Activated CD8-positive, alpha-beta memory T cell treated with anti-CD3 and anti-CD28 coated beads for 24 hours (primary cell): ENCODE measurements at places on chromosomes 1 and 21.

- no peak for DNase-seq
Measured at GRCh38 chr1:236724506-236724905, 38.2 kb downstream of the ACTN2 start.

- no peak for DNase-seq
Measured at GRCh38 chr1:47434051-47434842, 3.6 kb upstream of the FOXD2 start.

DNA sequence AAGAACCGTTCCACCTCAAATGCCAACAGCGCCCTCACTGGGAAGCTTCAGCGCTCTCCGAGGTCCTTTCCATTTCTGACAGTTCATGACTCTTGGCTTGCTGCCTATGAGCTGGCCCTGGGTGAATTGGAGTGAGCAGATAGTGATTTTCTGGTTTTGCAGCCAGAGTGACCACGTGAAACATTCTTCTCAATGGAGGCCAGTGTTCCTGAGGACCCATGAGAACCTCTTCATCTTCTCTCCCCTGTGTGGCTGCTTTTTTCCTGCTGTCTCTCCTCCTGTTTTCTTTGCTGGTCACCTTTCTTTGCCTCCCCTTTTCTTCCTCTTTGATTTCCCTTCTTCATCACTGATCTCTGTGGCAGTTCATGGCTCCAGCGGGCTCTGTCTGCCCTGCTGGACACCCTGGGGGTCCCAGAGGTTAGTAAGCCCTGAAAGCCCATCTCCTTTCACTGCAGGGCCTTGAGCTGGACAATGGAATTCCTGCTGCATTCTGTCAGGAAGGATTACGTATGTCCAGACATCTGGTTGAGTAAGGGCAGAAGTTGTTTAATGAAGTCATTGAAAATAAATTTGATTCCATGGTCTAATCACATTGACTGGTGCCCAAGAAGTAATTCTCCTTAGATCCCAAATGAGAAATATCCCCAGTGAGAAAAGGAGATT is 29.9 kb downstream of the VASH2 start:
- no peak for DNase-seq

DNA sequence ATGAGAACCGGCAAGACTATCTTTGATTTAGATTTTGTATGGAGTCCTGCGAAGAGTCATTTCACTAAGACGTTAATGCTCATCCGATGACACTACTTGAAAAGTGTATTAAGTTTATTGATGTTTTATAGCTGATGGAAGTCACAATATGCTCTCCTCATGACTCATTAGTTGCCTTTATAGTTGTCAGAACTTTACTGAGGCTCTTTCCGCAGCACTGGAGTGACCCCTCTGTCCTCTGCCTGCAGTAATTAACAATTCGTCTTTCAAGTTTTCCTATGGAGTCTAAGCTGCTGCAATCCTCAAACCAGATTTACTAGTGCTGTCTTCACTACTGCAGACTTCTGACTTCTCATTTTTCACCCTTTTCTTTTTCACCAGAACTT is 853 bp downstream of the USP16 start:
- no peak for DNase-seq

DNA sequence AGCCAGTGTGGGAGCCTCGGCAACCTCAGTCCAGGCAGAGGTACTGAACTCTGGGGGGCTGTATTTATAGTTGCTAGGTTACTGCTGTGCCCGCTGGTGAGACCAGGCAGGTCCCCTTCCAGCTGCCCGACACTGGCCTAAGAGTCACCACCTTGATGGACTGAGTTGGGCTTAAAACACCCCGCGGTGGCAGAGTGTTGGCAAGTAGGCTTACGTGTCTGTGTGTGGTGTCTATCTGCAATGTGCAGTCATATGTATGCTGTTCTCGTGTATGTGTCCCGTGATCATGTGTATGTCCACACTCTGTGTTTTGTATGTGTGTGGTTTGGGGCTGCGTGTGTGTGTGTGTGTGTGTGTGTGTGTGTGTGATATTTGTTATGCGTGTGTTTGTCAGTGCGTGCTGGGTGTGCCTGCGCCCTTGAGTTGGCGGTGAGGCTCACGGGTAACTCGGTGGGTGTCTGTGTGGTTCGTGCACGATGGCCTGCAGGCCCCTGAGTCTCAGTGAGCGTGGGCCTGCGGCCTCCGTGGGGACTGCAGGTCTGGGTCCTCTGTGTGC is 65.5 kb downstream of the MEF2D start:
- DNase-seq: no peak

DNA sequence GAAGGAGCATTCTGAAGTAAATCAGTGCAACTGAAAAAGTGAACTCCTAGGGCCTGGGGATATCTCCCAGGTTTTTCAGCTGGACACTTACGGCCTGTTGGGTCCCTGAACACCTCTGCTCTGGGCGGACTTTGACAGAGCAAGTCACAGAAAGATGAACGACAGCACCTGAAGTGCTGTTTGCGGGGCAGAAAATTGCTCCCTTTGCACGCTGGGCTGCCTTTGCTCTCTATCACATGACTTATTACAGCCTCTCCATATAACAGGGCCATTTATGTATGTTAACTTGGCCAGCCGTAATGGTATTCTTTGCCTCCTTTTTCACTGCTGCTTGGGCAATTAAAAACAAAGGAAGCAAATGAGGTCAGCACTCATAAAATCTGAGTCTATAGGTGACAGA is 332.9 kb downstream of the BARHL2 start:
- DNase-seq: no peak

DNA sequence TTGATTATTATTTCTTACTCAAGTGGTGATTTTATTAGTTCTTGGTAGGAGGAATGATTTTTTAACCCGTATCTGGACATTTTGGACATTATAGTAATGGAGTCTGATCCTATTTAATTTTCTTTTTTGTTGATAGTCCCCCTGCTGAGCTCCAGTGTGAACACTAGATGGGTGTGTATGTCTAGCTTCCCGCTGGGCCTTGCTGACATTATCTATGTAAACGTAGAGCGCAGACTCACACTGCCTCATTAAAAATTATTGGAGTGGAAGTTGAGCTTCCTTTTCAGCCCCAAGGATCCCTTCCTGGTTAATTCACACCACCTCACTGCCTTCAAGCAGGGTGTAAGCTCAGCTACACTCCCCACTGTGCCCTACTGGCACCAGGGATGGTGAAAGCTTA is 467.6 kb upstream of the PKN2 start:
- DNase-seq: no peak

DNA sequence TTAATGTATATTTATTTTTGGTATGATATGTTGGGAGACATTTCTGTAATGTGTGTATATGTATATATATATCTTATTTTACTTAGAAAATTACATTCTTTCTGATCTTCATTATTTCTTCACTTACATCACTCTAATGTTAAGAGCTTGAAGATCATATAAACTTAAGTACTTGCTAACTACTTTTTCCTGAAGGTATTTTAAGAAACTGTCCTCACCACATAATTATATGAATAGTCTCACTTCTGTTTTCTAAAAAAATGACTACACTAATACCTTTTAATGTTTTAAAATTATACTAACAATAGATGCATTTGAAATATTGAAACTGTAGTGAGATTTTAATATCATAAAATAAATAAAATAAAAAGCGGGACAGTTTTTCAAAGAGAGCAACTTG is 377.1 kb downstream of the LRRIQ3 start:
- no peak for DNase-seq

- DNase-seq: no peak
Measured at GRCh38 chr1:228264090-228264829, 56.4 kb downstream of the OBSCN start.

DNA sequence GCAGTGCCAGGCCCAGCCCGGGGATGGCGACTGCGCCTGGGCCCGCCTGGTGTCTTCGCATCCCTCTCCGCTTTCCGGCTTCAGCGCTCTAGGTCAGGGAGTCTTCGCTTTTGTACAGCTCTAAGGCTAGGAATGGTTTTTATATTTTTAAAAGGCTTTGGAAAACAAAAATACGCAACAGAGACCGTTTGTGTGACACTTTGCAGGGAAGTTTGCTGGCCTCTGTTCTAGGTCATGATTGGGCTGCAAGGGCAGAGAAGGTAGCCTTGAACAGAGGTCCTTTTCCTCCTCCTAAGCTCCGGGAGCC is 719 bp downstream of the SOD1 start:
- no peak for DNase-seq

- no peak for DNase-seq
Measured at GRCh38 chr1:51627672-51628071, 10.8 kb downstream of the OSBPL9 start.

- DNase-seq: no peak
Measured at GRCh38 chr1:184437291-184437690, 50.5 kb downstream of the C1orf21 start.

GRCh38 chr1:33972676-33973395 is 109.0 kb downstream of the HMGB4 start:
- no peak for DNase-seq

DNA sequence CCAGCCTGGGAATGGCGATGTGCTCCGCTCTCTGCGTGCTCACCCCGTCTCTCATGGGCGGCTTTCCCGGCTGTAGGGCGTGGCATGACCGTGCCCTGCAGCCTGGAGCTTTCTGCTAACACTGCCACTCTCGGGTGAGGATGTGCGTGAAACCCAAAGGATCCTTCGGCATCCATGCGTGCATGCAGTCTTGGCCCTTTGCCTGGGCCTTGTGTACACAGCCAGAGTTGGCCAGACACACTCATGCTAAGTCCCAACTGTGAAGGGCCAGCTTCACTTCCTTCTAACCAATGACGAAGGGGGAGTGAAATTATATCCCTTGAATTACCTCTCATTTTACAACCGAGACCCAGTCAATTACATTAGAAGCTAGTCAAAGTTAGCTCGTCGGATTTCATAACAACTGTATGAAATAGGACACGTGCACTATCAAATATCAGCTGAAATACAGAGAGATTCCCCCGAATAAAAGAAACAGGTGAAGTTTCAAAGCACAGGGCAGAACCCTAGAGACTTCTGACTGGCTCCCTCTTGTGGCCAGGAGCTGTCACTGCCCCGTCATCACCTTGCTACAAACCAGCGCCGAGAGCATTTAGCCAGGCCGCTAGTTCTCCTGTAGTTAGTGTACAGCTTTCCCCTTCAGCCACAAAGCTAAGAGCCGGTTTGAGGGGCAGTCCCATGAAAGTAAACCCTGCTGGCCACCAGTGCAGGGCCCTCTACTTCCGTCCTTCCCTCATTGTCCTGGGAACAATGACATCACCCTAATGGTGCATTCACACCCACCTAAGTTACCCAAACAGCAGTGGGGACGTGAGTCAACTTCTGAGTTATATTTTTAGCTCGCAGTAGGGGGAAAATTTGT is 63.4 kb upstream of the COA6 start:
- DNase-seq: peak; percentile 80

DNA sequence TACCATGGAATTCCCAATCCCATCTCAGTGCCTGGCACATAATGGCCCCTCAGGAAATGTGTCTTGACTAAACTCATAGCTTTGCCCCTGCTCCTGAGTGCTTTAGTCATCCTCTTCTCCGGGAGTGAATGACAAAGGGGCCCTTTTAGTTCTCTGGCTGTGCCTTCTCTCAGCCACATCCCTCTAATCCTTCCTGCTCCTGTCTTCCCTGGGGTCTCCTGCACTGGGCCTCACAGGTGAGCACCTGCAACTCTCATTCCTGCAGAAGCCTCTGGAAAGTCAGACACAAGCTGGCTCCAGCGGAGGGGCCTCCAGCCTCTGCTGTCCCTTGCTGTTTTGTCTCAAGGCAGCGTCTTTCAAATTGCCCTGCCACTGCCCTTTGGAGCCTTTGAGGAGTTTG is 14.0 kb upstream of the ETV3L start:
- DNase-seq: no peak

- no peak for DNase-seq
Measured at GRCh38 chr1:54397090-54397591, 9.1 kb downstream of the SSBP3 start.

GRCh38 chr1:212218911-212219310 is 66.3 kb upstream of the PPP2R5A start:
- no peak for DNase-seq

DNA sequence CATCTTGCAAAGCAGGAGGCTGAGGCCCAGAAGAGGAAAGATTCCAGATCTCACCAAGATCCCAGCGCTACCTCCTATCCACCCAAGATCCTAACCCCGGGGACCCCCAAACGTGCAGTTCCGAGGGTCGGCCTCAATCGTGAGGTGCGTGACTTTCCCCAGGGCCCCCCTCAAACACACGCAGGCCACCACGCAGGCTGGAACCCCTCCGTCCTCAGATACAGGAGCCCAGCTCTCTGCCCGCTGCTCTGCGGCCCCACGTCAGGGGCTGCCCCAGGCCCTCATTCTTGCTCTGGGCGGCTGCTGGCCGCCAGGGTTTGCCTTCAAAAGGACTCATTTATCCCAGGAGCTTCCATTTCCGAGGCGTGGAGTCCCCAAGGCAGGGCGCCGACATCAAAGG is 39.9 kb downstream of the KRTAP10-1 start:
- DNase-seq: no peak

DNA sequence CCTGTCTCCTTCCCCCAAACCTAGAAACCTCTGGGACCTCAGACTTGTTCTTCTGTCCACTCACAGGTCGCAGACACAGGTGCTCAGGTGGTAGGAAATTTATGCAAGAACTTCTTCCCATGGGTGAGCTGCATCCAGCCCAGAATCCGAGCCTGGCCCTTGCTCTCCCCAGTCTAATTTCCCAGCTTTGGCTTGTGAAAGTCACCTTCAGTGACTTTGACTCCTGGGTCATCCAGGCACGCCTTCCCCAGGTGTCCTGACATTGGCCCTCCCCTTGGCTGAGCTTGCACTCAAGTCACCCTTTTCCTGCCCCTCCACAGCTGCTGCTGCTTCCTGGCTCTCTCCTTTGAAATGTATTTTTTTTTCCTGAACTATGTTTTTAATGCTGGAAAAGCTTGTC is 6.6 kb downstream of the IPO13 start:
- DNase-seq: no peak

GRCh38 chr1:153750026-153750995 is 22.5 kb downstream of the INTS3 start:
- DNase-seq: no peak

DNA sequence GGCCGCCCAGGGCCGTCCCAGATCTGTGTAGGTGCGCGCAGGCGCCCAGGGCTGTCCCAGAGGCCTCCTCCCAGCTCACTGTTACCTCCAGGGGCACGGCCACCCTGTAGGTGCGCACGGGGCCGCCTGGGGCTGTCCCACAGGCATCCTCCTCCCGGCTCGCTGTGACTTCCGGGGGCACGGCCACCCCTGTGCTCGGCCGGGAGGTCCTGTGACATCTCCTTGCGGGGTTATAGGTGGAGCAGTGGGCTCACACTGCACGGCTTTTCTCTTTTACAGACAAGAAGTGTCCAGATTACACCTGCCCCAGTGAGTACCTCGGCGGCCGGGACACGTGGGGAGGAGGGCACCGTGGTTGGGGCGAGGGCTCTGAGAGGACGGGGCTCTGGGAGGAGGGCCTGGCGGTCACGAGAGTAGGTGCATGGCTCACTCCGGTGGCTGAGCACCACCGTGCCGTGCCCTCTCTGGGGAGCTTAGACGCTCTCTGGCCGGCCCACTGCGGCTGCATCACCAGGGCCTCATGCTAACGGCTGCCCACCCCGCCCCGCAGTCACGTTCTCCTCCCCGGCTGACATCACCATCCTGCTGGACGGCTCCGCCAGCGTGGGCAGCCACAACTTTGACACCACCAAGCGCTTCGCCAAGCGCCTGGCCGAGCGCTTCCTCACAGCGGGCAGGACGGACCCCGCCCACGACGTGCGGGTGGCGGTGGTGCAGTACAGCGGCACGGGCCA is 21.4 kb downstream of the COL6A1 start:
- DNase-seq: no peak
